Activated T-cell treated with anti-CD3 and anti-CD28 coated beads for 24 hours (primary cell): ENCODE measurements at places on chromosomes 12 and 14.

DNA sequence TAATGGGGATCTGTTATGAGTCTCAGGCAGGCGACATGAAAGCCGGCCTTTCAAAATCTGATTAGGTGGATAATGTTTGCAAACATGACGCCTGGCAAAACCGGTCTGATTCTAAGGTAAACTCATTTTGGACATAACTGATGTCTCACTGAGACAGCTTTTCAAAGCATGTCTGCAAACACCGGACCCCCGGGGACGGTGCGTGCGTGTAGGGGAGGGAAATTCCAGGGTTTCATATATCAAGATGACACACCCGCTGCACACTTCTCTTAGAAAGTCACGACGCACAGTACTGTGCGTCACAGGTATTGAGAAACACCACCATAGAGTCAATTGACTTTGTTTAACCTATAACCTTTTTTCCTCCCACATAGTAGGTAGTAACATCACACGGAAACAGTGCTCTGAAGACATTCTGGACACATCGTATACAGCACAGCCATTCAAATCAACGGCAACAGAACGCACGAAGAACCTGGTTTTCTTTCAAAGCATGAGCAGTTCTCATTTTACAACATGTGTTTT is 43.9 kb upstream of the TESC start:
- no peak for DNase-seq

DNA sequence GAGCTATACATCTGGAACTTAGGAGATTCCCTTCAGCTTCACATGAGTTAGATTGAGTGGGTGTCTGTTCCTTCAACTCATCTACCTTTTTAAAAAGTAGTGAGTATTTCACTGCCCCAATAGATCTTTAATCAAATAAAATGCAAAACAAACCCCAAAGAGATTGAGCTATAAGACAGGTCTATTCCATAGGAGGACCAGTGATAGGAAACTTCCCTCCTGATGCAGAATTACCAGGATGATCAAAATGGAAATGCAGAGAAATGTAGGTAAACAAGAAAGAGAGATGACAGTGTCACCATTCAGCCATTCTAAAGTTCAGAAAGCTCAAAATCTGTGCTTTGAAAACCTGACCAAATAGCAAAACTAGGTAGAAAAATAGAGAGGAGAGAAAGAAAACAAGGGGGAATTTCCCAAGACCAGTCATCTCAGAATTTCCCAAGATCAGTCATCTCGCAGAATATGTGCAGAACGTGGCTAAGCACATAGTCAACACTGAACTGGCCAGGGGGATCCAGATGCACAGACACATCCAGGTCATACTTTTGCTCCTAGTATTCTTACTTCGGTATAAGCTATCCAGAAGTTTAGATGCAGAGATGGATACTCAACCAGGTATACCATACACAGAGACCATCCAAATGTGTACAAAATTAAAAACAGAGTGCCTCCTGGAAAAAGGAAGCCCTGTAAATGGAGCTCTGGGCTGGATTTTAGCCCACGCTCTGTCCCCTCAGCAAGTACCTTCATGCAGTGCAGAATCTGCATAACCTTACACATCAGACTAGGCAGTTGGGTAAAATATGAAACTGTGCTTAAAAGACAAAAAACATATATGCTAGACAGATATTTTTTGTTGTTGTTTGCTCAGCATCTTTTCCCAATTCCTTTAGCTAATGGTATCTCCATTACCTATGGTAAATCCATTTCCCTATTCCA is 27.4 kb downstream of the SLC41A2 start:
- DNase-seq, result peak; percentile 30

GRCh38 chr14:106844608-106845285 is 1318.4 kb downstream of the TMEM121 start:
- DNase-seq, result peak; percentile 23

GRCh38 chr14:103510724-103511693 is 11.6 kb downstream of the CKB start:
- DNase-seq, result no peak

DNA sequence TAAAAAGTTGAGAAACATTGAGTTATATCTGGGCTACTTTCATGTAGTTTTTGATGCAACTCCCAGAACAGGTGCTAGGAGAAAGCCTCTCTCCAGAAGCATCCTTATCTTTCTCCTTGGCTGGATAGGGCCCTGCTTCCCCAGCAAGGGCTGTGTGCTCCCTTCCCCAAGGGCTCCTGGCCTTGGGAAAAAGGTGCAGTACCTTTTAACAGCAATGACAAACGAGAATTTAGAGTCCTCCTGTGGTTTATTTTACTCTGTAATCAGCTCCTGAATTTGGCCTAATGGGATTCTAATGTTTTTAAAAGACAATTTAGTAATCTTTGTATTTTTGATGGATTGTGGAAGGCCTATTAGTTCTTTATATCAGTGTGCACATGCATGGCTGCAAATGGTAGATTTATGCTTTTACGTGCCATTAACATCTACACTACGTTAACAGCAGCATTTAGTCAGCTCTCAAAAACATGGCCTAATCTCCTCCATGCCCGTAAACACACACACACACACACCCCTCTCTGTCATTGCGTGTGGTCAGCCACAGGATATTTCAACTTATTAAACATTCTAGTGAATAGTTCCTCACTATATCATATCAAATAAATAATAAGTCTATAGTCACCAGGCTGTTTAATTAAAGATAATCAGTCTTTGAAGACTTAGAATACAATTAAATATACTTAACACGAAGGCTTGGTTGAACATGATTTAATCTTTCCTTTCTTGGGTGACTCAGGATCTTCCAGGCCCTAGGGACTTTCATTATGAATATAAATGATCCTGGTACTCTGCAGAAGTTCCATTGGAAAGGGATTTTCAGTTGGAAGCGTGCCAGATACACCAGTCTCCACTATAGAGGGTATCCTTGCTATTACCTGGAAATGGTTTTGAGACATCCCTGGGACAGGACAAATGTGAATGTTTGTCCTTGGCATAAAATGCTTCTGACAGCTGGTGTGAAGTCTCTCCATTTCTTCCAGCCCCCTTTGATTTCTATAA is 181.4 kb upstream of the PWP1 start:
- DNase-seq, result no peak

DNA sequence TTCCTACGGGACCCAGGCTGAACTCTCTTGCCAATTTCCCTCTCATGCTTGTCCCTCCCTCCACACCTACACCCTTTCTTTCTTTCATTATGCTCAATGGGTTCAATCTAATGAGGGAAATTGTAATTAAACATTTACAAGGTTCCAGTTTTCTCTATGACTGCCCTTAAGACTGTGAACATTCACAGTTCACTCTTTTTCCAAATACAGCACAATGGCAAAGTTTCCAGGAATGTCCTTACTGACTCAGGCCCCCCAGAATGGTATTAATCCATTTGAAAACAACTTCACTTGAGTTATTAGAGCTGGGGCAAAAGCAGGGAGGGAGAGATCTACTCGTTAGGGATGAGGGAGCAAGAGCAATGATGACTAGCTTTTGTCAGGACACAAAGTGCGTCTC is 892.1 kb downstream of the NRXN3 start:
- no peak for DNase-seq

DNA sequence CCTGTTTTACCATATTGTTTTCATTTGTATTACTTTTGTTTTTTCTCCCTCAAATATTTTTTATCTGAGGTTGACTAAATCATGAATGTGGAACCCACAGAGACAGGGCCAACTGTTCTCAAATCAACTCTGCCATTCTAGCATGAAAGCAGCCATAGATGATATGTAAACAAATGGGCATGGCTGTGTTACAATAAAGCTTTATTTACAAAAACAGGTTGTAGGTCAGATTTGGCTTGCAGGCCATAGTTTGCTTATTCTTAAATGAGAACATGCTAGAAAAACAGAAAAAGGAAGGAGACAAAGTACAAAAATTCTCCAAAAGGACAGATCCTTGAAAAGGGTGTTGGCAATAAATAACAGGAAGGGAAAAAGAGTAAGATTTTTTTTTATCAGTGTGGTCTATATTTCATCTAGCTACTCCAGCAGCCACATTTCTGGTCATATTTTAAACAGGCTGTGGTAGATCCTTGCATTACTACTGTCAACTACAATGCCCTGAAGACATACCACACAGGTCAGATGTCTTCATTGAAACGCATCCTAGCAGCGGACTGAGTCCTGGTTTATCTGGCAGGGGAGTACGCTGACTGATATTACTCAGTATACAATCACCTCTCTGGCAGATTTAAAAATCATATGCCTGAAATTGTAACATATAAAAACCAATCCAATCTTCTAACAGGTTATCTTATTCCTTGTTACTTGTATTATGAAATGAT is 42.9 kb downstream of the SPPL3 start:
- no peak for DNase-seq

- no peak for DNase-seq
Measured at GRCh38 chr12:76687981-76688380, 75.9 kb upstream of the ZDHHC17 start.

GRCh38 chr12:121223292-121224285 is 13.7 kb downstream of the P2RX4 start:
- DNase-seq, result no peak

GRCh38 chr12:68364328-68364727 is 32.2 kb upstream of the MDM1 start:
- DNase-seq, result no peak

DNA sequence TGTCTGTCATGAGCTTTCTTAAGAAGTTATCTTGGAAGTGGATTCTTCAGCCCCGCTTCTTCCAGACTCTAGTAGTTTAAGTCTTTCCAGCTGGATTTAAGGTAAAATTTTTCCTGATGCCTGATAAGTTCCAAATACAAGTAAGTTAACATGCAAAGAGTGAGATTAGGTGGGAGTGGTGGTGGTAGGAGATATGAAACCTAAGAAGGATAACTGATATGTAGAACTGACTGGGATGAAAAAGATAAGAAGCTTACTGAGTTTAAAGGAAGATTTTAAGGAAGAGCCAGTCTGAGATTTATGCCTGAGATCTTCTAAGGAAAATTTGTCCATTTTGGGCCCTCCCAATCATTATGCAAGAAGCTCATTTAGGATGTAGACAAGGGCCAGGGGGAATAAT is 250.9 kb upstream of the SYT10 start:
- no peak for DNase-seq

DNA sequence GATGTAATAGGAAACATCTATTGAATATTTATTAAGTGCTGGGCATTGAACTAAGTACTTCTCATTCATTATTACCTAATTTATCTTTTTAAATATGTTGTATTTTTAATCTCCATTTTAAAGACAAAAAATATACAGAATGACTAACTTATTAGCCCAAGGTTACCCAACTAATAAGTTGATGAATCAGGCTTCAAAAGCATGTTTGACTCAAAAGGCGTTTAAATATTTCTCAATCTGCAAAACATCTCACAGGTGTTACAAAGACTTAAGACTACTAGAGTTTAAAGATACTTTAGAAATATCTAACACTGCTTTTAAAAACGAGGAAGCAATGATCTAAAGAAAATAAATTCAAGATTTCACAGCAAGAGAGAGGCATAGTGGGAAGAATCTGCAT is 457.4 kb upstream of the DCN start:
- no peak for DNase-seq

GRCh38 chr14:100855256-100855930 is 29.5 kb downstream of the MEG3 start:
- no peak for DNase-seq

DNA sequence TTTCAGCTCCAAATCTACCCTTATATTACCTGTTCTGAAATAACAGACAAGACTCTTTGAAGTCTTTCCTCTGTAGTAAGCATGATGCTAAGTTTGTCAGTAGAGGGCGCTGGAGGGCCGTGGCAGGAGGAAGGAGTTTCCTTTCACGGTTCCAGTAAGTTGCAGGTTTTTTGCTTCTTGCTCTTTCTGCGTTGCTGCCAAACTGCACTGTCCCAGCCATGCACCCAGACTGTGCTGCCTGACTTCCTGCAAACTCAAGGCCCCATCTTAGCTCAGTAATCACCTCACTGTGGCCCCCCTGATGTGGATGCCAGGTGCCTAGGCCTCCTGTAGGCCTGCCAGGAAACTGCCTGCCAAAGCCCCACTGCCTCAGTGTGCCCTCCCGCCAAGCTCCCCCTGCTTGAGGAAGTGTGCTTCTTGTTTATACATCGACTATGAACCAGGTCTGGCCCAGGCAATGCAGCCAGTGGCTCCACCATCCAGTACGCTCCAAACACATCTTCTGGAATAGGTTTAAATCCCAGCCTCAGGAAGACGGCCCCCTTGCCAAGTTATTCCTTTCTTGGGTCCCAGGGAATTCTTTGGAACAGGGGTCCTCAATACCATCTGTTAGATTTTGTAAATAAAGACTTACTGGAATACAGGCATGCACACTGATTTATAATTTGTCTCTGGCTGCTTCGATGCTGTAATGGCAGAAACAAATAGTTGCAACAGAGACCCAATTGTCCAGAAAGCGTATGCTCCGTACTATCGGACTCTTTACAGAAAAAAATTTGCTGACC is 193.7 kb upstream of the LRIG3 start:
- DNase-seq, result peak; percentile 13

- no peak for DNase-seq
Measured at GRCh38 chr14:75196468-75196867, 20.1 kb upstream of the TMED10 start.

GRCh38 chr12:53199700-53200099 is 7.4 kb downstream of the ITGB7 start:
- no peak for DNase-seq

GRCh38 chr12:57815177-57816000 is 3.1 kb downstream of the AVIL start:
- DNase-seq, result no peak

GRCh38 chr12:4908684-4909409 is 858 bp upstream of the KCNA1 start:
- no peak for DNase-seq

DNA sequence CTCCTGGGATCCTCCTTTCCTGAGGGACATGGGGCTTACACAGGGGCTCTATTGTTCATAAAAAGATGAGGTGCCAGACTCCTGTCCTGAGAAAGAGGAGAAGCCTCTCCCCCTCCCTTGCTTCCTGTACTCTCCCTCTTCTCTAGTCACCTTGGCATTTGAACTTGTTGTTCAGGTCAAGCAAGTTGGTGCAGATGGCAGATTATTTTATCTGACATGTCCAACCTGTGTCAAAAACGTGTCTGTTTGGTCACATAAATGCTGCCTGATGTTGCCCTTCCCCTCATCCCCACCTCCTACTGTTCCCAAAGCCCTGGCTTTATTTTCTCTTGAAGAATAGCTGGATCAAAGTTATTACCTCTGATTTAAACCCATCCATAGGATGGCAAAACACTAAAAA is 154.8 kb downstream of the TMX1 start:
- DNase-seq, result no peak

GRCh38 chr14:24988760-24989159 is 61.2 kb downstream of the STXBP6 start:
- no peak for DNase-seq

GRCh38 chr12:131232036-131232435 is 278.3 kb downstream of the ADGRD1 start:
- DNase-seq, result no peak

- no peak for DNase-seq
Measured at GRCh38 chr12:128727461-128727860, 96.3 kb downstream of the SLC15A4 start.
